ENCODE measurements at places on chromosomes 11 and 22.

- DNase-seq = no peak
Measured at GRCh38 chr11:112670806-112671570, 290.2 kb upstream of the NCAM1 start.

DNA sequence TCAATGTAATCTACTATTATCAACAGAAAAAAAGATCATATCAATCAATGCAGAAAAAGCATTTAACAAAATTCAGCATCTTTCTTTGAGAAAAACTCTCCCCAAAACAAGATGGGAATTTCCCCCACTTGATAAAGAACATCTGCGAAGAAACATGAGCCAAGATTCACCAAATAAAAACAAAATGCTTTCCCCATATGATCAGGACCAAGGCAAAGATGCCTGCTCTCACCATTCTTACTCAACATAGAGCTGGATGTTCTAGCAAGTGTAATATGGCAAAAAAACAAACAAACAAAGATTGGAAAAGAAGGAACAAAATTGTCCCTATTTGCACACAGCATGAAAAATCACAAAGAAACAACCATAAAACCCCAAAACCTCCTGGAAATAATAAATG, 23.4 kb downstream of the SHANK2 start:
- DNase-seq = no peak

- DNase-seq = no peak
Measured at GRCh38 chr22:44363013-44363979, 50.5 kb upstream of the SHISAL1 start.

DNA sequence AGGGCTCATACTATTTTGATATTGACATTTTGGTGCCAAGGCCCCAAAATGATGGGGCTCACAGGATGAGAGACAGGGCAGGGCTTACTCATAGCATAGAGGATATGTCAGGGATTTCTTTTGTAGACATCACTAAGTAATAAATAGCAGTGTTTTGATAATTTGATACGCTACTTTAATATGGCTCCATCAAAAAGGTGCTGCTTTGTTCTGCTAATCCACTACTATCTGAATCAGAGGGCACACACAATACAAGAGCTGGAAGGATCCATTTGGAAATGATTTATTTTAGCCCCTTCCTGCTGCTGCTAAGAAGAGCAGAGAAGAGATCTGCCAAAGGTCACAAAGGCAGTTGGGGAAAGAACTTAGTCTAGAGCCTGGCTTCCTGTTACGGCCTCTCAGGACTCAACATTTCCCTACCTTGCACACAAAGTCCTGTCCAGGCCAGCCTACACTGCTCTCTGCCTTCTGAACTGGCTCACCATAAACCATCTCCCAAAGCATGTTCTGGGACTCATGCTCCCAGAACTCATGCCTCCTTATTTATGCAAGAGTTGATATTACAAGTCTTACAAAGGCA, 261.3 kb upstream of the ARHGAP20 start:
- DNase-seq = no peak
